ENCODE measurements at places on chromosomes 7 and 10.

DNA sequence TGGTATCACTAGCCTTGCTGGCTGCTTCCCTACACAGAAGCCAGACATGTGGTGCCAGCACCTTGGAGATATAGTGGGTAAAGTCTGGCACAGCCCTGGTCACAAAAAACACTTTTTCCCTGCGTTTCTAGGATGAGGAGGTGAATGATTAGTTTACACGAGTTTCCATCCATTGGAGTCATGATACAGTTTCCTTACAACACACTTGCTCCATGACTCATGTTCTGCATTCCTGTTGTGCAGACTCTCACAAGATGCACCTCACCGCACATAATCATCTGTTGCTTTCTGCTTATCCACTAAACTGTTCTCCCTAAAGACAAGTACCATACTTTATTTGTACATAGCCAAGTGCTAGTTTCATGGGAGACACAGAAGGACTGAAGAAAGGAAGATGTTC is 747.1 kb upstream of the GALNT17 start:
- DNase-seq = no peak

DNA sequence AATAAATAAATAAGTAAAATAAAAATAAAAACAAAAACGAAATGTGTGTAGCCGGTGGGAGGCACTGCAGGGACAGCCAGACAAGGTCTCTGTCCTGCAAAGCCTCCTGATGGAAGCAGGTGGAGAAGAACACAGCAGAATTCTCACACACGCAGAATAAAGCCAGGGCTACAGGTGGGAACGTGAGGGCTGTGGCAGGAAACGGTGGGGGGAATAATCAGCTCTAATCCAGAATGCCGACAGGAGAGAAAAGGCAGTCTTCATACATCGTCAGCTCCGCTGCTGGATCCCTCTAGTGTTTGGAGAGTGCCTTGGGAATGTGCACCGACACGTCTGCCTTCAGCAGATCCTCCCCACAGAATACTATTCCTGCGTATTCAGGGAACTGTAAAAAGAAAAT is 6.8 kb upstream of the SNX8 start:
- DNase-seq = no peak

GRCh38 chr10:23205972-23206642 is 14.0 kb downstream of the PTF1A start:
- DNase-seq = no peak

- DNase-seq = peak; percentile 16
Measured at GRCh38 chr7:67484244-67484751, 487.7 kb downstream of the TYW1 start.

DNA sequence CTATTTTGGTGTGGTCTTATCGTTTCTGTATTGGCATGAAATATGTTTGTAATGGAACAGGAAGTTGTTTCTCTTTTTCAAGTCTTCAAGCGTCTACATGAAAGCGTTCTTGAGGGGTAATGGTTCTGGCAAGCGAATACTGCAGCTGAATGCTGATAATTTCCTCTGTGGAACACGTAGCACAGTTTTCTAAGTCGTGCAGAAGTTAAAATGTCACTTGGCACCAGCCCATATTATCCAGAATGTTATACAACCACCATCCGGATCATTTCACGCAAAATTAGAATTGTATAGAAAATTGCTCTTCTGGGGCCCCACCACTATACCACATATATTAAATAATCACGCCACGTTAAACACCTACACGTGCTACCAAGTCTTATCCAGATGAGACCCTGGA is 354.3 kb downstream of the CALN1 start:
- no peak for DNase-seq

DNA sequence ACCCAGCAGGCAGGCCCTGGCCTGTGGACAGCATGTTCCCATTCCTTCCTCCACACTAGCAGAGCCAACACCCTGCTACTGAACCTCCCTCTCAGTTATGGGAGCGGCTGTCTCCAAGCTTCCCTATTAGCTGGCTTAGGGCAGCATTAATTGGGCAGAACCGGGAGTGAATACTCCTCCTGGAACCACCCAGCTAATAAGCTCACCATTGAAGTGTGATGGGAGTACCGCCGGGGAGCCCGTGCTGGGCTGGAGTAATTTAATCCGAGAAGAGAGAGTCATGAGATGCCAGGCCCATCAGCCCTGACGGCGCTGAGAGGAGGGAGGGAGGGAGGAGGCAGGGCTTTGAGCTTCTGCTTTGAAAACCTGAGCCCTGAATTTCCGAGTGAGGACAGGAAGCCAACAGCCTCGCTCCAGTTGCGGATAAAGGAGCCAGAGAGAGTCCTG is 31.8 kb upstream of the ELFN1 start:
- DNase-seq = no peak

DNA sequence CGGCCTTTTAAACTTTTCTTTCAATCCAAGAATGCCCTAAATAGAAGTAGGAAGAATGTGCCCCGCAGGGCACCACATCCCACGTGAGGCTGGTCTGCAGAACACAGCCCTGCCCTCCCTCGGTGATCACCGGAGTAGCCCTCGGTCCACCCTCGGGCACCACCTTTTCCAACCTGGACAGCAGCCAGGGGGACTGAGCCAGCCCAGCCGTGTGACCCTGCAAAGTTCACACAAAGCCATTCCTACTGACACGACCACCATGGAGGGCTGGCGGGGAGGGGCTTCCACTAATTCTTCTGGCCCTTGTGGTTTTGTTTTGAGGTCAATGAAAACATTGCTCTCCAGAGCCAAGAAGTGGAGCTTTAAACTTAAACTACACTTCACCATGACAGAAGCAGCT is 132.2 kb downstream of the TCERG1L start:
- DNase-seq = no peak

DNA sequence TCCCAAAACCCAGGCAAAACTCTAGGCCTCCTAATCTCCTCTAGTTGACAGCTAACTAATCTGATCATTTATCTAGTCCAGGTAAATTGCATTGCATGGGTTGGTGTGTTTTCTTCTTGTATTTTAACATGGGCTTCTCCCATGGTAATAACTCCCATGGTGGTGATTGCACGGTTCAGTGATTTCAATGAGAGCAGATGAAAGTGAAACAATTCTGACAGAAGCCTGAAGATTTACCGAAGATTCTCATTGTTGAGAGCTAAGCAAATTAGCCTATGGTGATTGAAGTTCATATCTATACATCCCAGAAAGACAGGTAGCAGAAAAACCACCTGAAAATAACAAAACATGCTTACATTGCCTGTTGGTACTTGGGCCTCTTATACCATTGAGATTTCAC is 26.6 kb upstream of the LIPN start:
- DNase-seq = no peak

GRCh38 chr7:26216049-26216448 is 14.5 kb downstream of the CBX3 start:
- DNase-seq = no peak

DNA sequence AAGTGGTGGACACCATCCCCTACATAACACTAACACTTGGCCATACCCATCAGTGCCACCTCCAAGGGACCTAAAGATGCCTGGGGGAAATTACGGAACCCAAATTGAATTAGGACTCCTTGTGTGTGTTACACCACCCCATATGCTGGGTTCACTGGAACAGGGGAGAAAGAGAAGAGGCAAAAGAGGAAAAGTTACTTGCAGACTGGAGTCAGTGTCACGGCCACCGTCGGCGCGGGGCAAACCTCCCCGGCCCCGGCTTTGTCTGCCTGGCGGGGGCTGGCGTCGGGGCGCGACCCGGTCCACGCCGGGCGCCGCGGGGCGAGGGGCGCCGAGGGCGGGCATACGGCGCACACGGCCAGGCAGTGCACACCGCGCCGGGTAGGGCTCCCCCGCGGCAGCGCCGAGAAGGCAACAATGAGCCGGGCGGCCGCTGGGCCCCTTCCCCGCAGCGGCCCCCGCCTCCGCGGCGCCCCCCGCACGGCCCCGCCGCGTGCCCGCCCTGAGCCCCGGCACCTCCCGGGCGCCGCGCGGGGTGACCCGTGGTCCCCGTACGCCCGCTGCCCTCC is 171.1 kb downstream of the FAM107B start:
- DNase-seq = no peak

DNA sequence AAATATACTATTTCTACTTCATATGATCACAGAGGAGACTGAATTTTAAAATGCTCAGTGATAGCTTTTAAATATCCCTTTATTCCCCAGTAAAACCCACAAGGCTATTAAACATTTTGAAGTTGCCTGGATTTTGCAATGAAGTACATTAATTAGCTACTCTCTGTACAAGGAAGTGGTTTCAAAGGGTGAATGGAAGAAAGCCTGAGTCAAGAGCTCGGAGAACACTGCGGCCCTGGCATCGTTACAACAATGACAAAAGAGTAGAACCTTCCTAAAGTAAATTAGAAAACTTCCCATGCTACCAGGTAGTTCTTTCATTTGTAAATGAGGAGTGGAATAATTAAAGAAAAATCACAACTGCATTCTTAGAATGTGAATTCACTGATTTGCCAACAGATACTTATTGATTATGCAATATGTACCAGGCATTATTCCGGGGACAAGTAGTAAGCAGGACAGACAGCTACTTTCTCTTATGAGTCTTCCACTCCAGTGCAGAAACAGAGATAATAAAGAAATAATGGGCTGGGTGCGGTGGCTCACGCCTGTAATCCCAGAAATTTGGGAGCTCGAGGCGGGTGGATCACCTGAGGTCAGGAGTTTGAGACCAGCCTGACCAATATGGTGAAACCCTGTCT is 63.0 kb downstream of the ZNF22 start:
- DNase-seq = no peak

GRCh38 chr10:16948361-16948760 is 131.1 kb upstream of the RSU1 start:
- DNase-seq = no peak

DNA sequence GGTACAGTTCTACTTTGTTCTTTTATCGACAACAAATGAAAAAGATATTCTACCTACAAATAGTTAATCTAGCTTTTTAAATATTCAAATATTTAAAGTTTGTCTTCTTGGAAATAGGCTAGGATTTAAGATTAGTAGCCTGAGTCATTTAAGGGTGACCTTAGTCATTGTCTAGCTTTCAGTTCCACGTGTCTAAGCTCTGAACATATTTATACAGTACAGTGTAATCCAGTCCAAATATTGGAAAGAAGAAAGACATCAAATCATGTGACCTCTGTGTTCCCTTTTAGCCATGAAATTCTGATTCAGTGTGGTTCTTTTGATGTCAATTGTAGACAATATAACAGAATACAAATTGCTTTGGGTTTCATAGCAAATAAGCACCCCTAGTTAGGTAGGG is 121.1 kb downstream of the MALRD1 start:
- no peak for DNase-seq

- DNase-seq = peak; percentile 3
Measured at GRCh38 chr10:131000743-131001142, 310.8 kb downstream of the TCERG1L start.

DNA sequence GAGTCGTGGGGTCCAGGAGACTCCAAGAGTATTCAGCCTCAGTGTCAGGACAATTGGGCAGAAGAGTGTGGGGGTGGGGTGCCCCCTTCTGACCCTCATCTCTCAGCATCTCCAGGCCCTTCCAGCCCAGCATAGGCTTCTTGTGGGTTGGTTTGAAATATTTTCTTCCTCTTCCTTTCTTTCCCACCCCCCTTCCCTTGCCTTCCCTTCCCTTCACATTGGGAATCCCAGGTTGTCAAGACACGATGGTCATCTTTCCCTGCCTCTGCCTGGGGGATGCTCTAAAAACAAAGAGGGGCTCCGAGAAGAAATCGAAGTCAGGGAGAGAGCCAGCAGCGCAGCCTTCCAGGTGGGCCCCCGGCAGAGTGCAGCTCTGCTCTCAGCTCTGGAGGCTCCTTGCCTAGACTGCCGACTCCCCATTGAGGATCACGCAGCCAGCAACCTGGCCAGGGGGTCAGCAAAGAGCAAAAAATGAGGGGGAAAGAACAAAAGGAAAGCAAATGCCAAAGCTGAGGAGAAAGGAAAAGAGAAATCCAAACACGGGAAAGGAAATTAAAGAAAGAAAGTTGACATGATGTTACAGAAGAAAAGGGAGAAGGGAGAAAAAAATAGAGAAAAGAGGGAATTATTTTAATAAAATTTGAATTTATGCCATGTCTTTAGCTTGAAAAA is 1.5 kb downstream of the PAX2 start:
- DNase-seq = no peak

GRCh38 chr10:31937371-31937770 is 8.7 kb upstream of the ARHGAP12 start:
- no peak for DNase-seq

DNA sequence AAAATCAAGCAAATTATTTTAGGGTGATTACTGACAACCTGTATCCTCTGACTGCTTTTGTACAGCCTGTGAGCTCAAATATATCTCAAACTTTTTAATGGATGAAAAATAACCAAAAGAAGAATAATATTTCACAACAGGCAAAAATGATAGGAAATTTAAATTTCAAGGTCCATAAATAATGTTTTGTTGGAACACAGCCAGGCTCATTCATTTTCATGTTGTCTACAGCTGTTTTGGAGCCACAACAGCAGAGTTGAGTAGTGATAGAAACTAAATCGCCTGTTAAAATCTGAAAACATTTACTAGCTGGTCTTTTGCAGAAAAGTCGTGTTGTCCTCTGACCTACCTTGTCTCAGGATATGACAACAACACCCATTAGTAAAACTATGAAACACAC is 75.9 kb downstream of the GLI3 start:
- no peak for DNase-seq

DNA sequence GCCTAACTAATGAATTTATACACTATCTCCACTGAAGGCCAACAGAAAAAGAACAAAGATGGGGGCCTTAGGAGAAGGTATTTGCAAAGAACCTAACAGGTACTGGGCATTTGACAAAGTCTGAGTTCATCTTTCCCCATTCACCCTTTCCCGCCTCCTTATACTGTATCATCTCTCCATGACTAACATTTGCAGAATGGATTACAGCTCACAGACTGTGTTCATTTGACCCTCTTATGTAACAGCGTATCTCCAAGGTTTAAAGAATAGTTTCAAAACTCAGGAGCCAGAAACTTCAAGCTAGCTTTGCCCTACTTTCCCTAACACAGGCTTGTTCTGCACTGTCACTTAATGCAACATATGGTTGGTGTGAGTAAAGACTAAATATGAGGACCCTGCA is 238.7 kb upstream of the CELF2 start:
- no peak for DNase-seq

- no peak for DNase-seq
Measured at GRCh38 chr7:13321316-13321715, 633.9 kb downstream of the ARL4A start.

GRCh38 chr7:3533040-3533439 is 232.0 kb downstream of the SDK1 start:
- DNase-seq = no peak

DNA sequence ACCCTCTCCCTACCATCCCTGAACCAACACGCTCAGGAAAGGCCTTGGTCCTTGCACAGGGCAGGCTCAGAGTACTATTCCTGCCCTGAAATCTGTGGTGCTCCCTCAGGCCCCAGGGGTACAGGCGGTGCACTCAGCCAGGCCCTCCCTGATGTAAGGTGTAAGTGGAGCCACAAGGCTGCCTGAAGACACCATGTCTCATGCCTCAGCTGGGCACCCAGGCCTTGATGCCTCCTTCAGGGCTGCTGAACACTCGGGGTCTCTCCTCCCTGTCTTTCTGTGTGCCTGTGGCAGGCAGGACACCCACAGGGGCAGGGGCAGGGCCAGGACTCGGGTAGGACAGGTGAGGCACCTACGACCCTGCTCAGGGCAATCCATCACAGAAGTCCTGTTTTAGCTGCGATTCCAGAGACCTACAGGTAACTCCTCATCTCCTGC is 22.9 kb upstream of the ANTXRL start:
- DNase-seq = no peak
